Stimulated activated CD8-positive, alpha-beta memory T cell treated with anti-CD3 and anti-CD28 coated beads, Interleukin-12 subunit alpha, Interleukin-12 subunit beta, amount 100 ng/mL, for 1 hour (primary cell): ENCODE measurements at places on chromosomes 7 and 10.

GRCh38 chr10:68871731-68872342, 29.3 kb upstream of the DDX50 start:
- no peak for DNase-seq

DNA sequence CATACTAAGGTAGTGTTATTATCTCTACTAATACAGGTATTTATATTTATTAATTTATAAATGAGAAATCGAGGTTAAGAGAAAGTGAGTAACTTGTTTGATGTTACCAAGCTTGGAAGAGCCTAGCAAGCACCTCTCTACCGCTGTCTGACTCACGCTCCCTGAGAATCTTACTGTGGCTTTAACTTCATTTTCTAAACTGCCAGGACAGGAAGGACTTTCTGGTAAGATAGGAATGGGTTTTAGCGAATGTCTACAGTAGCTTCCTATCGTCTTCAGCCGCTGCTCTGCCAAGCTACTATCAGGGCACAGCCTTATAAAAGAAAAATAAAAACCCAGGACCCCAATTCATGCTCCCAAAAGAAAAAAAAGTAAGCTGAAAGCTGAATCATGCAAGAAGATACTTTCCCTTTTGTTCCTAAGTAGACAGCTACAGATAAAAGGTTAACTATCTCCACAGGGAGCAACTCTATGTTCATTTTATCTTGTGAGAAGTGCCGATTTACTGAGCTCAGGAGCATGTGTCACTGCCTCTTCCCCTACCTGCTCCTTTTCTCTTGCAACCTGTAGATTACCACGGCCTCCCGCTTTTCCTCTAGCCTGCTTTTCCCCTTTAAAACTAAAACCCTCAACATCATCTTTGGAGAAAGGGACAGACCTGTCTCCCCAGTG, 60.2 kb downstream of the THNSL1 start:
- no peak for DNase-seq

DNA sequence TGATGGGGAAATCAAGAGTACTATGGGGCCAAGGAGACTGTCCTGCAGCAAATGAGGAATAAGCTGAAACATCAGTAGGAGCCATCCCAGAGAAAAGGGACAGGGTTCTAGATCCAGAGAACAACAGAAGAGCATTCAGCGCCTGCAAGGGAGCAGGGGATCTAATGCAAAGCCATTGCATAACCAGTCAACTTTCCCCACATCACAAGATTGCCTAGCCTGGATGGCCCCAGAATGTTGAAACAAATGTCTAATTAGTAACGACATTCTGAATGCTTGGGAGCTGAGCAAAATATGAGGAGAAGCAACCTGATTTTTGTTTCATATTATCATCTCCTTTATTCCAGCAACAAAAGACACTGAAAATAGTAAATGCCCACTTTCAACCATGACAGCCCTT, 2.7 kb upstream of the MPP7 start:
- no peak for DNase-seq

DNA sequence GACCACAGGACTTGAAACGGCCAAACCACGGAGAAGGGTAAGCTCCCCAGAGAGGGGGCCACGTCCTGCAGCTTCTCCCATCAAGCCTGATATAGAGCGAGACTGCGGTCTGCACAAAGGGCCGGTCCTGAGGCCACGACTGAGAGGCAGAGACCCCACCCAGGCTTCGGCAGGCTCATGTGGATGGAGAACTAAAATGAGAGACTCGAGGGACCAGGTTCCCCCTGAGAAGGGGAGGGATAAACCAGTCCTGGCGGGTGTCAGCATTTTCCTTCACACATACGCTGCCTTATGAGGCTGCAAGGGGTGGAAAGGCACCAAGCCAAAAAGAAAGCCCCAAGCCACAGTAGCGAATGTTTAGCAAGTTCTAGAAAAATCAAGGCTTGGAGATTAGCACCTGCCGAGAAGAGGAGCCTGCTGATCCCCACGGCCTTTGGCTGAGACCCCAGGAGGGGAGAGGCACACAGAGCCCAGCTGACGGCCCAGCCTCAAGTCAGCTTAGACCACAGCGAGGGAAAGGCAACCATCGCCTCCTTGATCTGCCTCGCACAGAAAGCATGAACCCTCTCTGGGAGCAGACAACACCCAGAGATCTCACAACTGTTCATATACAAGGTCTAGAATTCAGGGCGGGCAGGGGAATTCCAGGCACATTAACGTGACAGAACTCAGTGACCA, 92.6 kb upstream of the RNF32 start:
- no peak for DNase-seq

- no peak for DNase-seq
These were observed 284.7 kb downstream of the BICC1 start for GRCh38 chr10:58797356-58797755.
